ENCODE measurements at places on chromosomes 11 and 22.

- DNase-seq: no peak
Observed at GRCh38 chr11:35247863-35248262, 108.9 kb downstream of the CD44 start.

GRCh38 chr11:57641011-57641807 lies 8.5 kb downstream of the YPEL4 start:
- no peak for DNase-seq

DNA sequence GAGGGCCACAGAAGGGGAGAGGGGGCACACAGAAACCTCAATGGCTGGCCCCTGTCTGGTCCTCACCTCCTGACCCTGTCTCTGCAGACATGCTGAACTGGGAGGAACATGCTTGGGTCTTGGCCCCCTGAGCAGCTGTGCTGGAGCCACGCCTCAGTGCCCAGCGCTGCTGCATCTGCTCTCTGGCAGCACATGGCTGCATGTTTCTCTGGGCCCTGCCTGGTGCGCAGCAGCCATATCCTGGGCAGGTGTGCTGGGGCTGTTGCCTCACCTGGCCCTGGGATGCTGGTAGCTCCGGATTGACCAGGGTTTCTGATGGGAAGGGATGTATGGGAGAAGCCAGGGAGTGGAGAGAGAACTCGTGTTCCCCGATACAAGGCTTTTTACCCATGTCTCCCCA lies 248.0 kb downstream of the ST3GAL4 start:
- no peak for DNase-seq

DNA sequence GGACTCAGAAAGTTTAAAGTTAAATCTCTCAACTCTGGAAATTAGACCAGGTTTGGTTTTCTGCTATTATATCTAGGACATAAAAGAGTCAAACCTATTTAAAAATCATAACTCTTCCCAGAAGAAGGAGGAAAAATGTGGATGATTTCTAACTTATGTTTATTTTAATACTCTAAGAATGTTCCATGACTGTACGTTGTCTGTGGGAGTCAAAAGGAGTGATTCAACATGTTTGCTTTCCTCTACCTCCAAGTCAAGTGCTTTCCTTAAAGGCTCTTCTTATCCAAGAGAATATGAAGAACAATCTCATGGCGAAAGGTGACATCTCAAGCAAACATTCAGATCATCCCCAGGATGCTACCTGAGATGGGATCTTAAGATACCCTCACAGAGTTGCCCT lies 21.6 kb downstream of the OR51E1 start:
- no peak for DNase-seq

DNA sequence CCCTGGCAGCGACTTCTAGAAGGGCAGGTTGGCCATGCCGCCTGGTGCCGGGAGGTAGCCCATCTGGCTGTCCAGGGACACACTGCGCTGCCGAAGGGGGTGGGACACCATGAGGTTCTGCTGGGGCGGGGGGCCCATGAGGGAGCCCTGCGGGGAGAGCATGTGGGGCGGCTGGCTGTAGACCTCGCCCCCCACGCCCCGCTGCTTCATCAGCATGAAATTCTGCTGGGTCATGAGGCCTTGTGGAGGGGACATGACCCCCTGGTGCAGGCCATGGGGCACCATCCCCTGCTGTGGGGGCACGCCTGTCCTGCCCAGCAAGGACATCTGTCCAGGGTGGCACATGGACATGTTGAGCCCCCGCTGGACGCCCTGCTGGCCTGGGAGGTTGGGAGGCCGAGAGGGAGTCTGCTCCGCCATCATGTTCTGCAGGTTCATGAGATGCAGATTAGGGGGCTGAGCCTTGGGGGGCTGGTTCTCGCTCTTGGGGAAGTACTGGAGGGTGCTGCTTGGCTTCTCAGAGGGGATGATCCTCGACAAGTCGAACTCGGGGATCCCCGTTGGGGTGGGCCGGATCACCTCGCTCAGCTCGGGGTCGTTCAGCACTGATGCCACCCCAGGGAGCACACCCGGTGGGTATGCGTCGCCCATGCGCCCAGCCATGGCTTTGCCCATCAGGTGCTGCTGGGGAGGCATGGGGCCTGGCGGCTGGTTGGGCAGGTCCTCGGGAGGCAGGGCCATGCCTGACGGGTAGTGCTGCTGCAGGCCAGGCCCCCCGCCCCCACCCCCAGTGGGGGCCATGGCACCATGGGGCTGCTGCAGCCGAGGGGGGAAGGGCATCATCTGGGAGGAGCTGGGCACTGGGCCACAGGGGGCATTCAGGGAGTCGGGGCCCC lies 15.0 kb downstream of the CXCR5 start:
- no peak for DNase-seq

GRCh38 chr11:126135235-126136176 lies 72.8 kb upstream of the CDON start:
- DNase-seq: no peak

GRCh38 chr11:46064221-46064620 lies 57.0 kb downstream of the PHF21A start:
- DNase-seq: no peak

DNA sequence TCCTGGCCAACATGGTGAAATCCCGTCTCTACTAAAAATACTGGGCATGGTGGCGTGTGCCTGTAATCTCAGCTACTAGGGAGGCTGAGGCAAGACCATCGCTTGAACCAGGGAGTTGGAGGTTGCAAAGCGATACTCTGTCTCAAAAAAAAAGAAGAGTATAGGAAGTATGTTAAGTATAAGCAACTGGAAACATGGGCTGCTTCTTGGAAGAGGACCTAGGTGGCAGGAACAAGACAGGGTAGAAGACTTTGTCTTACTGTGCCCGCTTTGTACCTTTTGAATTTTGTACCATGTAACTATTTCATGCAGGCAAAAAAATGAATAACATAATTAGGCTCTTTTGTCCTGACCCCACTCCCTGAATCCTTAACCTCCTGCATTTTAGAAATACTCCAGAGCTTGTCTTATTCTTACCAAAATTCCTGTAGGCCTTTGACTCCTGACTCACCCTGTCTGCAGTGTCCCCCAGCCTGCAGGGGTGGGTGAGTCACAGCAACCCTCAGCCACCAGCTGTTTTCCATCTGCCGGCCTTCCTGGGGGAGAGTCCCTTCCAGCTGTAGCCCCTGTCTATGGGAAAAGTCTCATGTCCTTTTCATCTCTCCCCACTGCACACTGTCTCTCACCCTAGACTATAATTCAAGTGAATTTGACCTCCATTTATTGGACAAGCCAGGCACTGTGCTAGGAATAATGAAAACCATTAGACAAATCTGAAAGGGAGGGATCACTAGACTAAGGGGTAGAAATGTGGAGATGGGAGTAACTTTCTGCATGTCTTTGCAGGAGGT lies 41.8 kb downstream of the TXN2 start:
- DNase-seq: no peak

DNA sequence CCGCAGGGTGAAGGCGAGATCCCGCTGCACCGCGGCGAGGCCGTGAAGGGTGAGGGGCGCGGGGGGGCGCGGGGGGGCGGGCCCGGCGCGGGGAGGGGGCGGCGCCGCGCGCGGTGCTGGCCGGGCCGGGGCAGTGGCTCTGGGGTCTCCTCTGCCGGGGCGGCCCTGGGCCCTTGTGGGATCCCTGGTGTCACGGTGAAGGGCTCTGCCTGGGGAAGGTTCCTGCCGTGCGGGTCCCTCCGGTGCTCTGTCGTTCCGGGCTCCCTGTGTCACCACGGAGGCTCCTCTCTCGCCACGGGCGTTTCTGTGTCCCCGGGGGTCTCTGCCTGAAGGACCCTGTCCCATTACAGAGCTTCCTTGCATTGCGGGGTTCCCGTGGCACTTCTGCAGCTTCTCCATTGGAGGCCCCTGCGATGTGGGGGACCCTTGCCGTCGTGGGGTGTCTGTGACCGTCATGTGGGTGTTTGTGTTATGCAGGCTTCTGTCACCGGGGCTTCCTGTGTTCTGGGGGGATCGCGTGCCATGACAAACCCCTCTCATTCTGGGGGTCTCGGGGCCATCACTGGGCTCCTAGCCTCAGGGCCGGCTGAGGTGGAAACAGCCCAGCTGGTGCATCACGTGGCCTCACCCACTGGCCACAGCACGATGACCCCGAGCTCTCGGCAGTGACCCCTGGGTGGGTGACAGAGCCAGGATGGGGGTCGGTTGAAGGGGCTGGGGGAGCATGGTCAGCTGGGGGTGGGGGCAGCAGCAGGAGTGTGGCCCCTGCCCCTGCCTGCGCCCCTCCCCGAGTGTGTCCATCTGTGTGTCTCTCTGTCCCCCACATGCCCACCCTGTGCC lies 25.3 kb downstream of the SHANK3 start:
- DNase-seq: no peak

DNA sequence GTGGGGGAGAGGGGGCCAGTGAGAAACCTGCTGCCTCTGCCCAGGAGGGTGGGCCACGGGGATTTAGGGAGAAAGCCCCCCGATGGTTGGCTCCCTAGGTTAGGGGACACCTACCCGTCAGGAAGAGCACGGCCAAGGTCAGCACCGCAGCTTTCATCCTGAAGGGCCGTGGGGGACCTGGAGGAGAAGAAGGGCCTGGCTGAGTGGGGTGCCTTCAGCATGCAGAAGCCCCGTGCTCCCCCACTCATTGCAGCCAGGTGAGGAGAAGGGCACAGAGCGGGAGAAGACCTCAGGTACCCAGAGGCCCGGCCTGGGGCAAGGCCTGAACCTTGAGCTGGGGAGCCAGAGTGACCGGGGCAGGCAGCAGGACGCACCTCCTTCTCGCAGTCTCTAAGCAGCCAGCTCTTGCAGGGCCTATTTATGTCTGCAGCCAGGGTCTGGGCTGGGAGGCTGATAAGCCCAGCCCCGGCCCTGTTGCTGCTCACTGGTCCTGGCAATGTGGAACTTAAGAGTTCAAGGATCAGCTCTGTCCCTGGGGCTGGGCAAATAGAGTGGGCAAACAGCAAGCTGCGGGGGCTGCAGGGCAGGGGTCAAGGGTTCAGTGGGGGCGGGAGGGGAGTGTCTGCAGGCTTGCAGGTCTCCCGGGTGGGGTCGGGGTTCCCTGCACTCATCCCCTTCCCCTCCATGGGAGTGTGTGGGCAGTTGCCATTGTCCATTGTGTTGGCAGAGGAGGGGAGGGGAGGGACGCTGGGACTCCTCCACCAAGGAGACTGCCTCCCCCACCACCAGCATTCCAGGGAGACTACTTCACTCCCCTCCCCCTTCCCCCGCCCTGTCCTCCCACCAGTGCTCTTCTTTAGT lies at the start of gene APOA1:
Gene APOA1 (minus strand): TSS at position 392 of the 861 bp plus-strand sequence. CDS start 235 bp downstream, at position 157.
- DNase-seq: no peak

DNA sequence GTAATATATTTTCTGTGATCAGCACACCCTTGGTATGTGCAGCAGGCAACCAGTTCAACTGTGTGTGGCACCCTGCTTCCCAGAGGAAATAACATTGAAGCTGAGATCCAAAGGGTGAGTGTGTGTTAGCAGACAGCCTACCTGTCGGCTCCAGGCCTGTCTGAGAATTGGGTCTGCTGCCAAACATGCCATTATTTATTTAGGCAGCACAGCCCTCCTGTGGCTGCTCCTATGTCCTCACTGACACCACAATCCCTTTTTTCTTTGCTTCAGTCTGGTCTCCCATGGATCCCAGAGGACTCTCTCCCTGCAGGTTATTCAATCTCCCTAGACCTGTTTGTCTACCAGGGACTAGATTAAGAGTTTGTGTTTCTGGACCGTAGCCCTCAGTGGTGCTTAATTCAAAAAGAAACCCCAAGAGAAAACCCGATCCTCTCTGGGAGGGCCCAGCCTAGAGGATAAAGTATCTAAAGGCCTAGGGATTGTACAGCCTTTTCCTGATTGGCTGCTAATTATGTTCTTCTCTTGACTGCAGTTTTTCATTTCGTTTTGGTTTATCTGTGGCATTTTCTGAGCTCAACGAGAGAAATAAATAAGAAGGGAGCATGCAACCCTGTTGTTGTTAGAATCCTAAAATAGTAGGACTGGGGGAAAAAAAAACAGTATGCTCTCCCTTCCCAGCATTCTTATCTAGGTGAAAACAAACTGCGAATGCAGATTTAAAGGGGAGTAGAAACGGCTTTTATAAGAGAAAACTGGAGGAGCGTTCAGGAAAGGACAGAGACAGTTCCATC lies 24.1 kb downstream of the KCNE3 start:
- DNase-seq: no peak

DNA sequence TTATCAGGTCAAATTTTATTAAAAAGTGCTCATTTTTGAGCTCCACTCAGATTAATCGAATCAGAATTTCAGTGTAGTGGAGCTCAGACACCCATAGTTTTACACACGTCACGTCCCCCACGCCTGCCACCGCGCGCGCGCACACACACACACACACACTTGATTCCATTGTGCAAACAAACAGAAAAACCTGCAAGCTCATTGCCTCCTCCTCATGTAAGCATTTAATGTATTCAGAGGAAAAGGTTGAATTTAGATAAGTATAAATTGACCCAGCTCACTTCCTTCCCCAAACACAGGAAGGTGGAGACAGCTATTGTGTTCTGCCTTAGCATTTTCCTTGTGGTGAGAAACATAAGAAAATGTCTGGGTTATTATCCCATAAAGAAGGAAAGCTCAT lies 336.7 kb downstream of the LUZP2 start:
- no peak for DNase-seq

GRCh38 chr22:45341498-45341897 lies 31.8 kb downstream of the FAM118A start:
- DNase-seq: no peak

DNA sequence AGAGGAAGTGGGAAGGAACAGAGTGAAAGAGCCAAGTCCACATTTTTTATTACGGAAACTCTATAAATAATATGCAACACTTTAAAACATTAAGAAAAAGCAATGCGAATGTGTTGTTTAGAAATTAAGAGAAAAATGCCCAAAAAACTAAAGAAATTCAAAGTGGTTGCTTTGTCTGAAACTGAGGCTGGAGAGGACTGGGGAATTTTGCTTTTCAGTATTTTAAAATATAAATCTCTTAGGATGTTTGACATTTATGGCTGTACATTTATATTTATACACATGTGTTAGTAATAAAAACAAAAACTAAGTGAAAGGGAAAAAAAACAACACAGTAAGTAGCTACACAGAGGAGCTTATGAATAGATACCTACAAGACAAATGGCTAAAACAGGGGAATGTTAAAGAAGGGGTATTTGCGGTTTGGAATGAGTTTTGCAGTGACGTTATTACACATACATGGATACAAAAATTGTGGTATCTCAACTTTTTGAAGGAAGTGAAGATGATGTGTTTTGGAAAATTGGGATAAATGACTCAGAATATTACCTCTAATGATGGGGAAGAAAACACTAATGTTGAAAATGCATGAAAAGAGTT lies 97.0 kb upstream of the DRD2 start:
- DNase-seq: no peak

- no peak for DNase-seq
Observed at GRCh38 chr11:32353884-32354283, 81.5 kb downstream of the WT1 start.

DNA sequence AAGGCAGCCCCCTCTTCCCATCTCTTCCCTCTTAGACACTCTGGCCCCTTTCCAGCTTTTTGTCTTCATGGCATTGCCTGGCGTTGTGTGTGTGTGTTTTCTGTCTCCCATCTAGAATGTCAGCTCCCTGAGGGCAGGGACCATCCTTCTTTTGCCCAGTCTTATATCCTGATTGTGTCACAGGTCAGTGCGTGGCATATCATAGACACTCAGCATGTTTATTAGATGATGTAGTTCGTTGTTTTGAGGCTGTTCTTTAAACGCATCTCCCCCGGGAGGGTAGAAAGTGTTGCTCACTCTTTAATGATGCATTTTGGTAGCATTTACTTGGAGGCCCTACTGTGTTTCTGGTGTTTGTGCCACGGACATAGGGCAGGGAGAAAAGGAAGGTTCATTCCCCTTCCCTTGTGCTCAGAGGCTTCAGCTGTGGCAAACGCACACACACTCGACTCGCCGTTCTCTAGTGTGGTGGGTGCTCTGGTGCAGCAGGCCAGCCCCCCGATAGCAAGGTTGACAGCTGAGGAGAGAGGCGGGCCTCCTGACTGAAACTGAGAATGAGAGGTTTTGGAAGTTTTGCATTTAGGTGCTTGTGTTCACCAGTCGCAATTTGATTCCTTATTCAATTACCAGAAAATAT lies 60.2 kb downstream of the TNRC6B start:
- no peak for DNase-seq

GRCh38 chr11:123437236-123437979 lies 7.3 kb downstream of the GRAMD1B start:
- DNase-seq: no peak
